ENCODE measurements at places on chromosomes 1 and 21. TPM values are rescaled to one million over a fixed set of nuclear protein-coding genes. Genes with fewer than 3 reads are reported as not detected.

DNA sequence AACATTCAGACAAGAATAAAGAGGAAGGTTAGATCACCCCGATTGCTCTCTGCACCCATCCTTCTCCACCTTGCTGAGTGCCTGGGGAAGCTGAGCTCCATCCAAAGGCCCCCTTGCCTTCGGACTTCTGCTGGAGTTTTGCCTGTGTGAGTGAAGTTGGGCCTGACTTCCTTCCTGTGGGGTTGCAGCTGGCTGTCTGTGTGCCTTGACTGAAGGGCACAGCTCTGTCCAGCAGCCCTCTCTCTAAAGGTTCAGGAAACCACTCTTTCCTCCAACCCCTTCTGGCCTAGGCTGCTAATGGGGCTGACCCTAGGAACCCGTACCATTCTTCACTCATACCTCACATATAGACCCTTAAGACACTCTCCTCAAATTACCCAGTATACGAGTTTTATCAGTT, 173.4 kb upstream of the HMCN1 start:
- DNase-seq, result no peak

The NBPF11 gene
- total RNA-seq, result 5.0 TPM

The OR2L13 gene
- not detected for total RNA-seq

The RGS13 gene
- not detected for total RNA-seq

DNA sequence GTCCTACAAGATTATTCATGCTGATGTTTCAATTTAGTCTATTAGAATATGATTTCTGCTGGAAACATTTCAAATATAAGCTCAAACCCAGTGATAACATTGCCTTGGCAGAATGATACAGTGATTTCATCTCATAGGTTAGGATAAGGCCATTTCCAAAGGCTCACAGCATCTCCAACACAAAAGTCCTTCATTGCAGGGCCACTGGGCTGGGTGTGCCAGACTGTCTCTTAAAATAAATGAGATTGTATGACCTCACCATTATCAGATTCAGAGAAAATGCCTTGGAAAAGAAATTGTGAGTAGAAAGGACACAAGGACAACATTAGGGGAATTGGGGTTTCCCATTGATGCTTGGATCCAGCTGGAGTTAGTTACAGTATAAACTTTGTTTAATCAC, 30.4 kb downstream of the NGF start:
- DNase-seq, result no peak

The FAM76A gene
- total RNA-seq, result 18.8 TPM

The KDM1A gene
- total RNA-seq, result 173 TPM

The IL19 gene
- not detected for total RNA-seq

GRCh38 chr1:219086956-219087469, 86.7 kb upstream of the LYPLAL1 start:
- DNase-seq, result no peak

The PDZK1 gene
- total RNA-seq, result 46.4 TPM

GRCh38 chr1:166905900-166906299, 29.8 kb upstream of the TADA1 start:
- DNase-seq, result no peak

GRCh38 chr1:82260666-82261065, 459.9 kb downstream of the ADGRL2 start:
- DNase-seq, result no peak

- DNase-seq, result no peak
These were observed 95.1 kb downstream of the DNTTIP2 start for GRCh38 chr1:93783876-93784275.

DNA sequence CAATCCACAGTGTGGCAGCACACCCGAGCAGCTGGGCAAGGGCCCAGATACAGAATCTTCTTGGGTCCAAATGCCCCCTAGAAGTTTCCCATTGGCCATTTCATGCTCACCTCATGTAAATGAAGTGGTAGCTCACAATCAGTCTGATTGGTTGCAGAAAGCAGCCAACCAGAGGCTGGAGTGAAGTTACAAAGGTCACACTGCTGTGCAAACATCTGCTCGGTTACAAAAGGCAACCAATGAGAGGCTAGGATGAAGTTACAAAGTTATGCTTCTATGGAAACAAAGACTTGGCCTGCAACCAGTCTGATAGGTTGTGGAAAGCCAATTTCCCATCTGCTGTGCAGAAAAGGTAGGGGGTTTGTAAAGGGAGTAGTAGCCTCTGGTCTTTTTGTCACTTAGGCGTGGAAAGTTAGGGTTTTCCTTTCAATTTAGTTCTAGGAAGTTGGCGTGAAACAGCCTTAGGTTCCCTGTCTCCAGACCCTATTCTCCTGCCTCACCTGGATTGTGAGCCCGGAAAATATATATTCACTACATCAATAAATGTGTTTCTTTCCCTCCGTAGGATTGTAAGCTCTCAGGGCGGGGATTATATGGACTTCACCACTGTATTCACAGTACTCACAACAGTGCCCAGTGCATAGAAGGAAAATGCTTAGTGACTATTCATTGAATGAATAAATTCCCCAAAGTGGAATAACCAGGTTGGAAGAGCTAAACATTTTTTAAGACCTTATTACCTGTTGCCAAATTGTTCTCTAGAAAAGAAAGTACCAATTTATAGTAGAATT, 91.9 kb downstream of the URB2 start:
- peak; percentile 42 for DNase-seq

DNA sequence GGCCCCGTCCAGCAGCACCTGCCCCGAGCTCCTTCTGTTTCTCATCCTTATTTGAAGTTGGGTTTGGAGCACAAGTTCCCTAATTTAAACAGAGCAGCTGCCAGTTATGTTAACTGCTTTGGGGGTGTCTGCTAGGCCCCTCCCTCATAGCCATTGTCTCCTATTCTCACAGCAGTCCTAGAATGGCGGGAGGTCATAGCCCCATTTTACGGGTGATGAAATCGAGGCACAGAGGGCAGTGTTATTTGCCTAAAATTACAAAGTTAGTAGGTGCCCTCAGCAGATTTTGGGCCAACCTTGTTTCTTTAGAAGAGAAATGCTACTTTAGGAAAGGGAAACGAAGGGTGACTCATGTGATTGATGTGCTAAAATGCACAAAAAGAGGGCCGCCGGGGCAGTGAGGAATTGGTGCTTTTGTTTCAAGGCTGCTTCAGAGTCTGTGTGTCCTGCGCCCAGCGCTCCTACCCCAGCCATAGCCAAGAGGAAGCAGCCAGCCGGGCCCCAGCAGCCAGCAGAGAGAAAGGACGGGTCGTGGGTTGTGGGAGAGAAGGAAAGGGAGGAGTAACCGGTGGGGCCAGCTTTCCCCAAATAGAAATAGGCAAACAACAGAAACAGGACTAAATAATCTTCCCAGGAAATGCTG, 13.0 kb downstream of the VANGL1 start:
- DNase-seq, result no peak

- no peak for DNase-seq
These were observed 6.9 kb downstream of the AKR1A1 start for GRCh38 chr1:45557422-45557944.

The LINGO4 gene
- total RNA-seq, result not detected

GRCh38 chr1:111730706-111731105, 8.5 kb downstream of the INKA2 start:
- DNase-seq, result no peak

DNA sequence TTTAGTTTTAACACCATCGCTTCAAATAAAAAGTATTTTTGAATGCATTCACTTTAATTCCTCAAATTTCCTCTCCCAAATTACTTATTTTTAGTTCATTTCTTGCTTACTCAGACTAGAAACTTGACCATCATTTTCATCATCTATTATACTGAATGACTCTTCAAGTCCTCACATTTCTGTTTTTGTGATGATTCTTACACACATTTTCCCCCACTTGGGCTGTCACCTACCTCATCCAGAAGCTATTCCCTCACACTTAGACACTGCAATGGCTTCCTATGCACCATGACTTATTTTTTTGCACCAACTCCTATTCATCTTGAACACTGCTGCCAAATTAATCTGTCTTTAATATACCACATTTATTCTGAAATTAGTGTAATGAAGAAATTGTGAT, 239.6 kb upstream of the DUSP10 start:
- no peak for DNase-seq

DNA sequence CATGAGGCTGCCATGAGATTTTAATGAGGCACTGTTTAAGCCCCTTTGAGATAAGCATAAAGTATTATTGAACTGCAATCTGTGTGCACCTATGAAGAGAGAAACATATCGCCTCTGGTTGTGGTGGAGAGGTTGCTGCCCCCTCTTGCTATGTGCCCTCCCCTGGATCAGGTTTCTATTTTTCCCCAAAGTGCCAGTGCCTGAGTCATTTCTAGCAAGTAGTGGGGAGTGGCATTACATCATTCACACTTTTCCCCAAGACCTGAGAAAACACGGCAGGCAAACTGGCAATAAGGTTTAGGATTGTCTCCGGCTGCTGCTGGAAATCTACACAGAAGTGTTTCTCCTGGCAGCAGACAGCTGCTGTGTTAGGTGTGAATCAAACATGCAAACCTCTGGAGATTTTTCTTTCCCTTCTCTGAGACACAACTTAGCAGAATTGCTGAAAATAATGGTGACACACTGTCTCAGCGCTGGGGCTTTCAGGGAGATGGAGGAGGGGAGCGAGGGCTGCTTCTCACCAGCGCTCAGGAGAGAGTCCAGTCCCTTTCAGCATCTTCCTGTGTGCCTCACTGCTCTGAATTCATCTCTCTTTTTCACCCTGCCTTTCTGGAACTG, 13.7 kb upstream of the RGS16 start:
- DNase-seq, result no peak

GRCh38 chr21:36403713-36404112, 18.5 kb downstream of the CHAF1B start:
- no peak for DNase-seq

GRCh38 chr1:194004146-194004545, 817.7 kb upstream of the B3GALT2 start:
- DNase-seq, result no peak

GRCh38 chr1:12168451-12169160, 1.8 kb downstream of the TNFRSF1B start:
- no peak for DNase-seq

DNA sequence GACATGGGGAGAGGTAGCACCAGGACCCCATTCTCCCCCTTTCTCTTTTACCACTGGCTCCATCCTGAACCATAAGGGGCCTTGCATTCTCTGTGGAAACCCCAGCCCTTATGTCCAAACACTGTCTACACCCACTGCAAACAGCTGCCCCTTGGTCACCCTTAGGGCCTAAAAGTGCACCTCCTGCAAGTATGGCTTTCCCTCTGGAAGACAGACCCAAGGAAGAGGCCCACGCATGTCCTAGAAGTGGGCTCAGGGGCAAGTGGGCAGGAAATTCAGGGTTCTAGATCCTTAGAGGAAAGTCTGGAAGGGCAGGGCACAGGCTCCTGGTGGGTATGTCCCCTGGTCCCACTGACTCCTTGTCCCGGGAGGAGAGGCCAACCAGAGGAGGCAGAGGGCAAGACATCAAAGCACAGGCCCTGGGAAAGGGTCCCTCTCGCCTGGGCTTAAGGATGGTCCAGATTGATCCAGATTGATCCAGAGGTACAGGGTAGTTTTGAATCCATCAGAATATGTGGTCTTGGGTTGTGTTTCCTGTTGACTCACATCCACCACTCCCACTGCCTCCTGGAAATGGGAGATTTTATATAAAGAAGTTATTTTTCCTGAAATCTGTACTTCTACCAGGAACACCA, 150.9 kb downstream of the GRIK3 start:
- no peak for DNase-seq

DNA sequence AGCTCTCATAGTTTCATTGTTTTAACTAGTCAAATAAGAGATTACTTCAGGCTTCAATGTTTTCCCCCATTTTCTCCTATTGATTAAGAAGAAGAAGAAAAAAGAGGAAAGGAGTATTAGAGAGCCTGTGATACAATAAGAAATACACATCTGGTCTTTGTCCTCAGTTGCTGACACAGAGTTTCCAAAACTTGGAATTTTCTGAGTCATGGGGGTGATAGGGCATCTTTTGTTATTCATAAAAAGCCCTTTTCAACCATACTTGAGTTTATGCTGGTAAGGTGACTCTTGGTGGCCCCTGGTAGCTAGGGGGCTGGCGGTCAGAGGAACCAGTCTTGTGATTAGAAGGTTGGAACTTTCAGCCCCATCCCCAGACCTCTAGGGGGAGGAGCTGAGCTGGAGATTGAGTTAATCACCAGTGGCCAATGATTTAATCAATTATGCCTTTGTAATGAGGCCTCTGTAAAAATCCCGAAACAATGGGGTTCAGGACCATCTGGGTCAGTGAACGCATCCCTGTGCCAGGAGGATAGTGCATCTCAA, 28.9 kb upstream of the KLF18 start:
- DNase-seq, result no peak

The MNDA gene
- not detected for total RNA-seq

The TAS1R1 gene
- 1.4 TPM for total RNA-seq

DNA sequence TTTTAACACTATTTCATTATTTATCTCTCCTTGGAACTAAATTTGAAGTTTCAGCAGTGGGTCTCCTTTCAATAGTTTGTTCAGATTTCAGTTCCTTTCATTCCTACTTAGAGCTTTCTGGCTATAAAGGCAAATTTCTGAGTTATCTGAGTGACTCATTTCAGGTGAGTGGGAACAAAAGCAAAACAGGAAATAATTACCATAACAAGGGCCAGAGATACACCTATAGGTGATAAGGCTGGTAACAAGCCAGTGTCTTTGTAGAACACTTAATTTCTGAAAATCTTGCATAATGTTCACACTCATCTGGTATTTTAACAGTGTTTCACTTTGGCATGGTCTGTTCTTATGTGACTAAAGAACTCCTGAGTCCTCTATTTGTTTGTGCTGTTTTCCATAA, 64.5 kb upstream of the PRRC2C start:
- no peak for DNase-seq

- no peak for DNase-seq
These were observed 183.6 kb upstream of the RAB4A start for GRCh38 chr1:229087339-229087738.

DNA sequence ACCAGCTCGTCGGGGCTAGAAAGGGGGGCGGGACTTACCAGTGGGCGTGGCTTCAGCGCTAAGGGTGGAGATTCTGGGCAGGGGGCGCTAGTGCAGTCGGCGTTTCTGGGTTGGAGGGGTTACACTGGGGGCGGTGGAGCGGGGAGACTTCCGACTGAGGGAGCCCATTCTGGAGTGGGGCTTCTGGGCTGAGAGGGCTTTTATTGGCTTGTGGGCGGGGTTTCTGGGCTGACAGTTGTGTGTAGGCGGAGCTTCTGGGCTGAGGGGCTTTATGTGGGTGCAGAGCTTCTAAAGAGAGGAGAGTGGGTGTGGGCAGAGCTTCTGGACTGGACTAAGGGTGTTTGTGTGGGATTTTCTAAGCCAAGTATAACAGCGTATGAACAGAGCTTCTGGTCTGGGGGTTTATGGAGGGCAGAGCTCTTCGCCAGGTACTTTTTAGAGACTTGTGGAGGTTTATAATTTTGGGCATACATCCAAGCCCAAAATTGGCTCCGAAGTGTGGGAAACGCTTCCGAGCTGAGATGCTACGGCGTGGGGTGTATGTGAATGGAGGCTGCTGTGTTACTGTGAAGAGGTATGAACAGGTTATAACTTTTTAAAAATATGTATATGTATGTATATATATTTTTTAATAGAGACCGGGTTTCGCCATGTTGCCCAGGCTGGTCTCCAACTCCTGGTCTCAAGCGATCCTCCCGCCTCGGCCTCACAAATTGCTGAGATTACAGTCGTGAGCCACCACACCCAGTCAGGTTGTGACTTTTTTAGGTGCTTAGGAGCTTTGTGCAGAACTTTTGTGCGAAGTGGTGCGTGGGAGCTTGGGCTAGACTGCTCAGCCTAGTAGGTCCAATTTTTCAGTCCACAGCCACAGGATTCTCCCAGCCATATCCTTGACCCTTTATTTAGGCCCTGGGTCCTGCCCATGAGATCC, 825 bp downstream of the TMEM39B start:
- DNase-seq, result peak; percentile 83
